Hematopoietic multipotent progenitor cell treated with erythropoietin and hydrocortisone succinate and interleukin-3 and kit ligand, for 8 days (in vitro differentiated cells): ENCODE measurements at places on chromosomes 13 and 19.

DNA sequence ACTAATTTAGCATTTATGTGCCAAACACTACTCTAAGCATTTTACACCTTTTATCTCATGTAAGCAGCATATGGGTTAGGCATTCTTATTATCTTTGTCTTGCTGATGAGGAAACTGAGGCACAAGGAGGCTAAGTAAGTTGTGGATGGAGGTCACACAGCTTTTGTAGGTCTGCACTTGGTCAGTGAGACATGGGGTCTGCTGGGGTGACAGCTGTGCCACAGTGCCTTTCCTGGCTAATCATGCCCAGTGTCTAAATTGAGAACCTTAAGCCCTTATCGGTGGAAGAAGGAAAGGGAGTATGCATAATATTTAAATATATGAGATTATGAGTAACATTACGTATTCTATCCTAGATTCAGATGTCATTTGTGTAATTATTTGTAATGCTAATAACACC, 226.2 kb downstream of the GGACT start:
- no peak for DNase-seq

- no peak for DNase-seq
These were observed 591 bp downstream of the DOHH start for GRCh38 chr19:3499738-3500428.

DNA sequence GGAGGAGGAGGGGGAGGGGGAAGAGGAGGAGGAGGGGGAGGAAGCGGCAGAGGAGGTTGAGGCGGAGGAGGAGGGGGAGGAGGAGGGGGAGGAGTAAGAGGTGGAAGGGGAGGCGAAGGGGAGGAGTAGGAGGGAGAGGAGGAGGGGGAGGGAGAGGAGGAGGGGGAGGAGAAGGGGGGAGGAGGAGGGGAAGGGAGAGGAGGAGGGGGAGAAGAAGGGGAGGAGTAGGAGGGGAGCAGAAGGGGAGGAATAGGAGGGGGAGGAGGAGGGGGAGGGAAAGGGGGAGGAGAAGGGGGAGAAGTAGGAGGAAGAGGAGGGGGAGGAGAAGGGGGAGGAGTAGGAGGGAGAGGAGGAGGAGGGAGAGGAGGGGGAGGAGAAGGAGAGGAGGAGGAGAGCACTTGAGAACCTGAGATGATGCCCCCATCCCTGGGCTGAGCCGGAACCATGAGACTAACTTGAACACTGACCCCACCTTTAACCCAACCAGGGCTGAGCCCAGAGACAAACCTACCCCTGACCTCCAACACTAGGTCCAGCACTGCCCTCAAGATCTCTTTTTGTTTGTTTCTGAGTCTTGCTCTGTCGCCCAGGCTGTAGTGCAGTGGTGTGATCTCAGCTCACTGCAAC, 12.6 kb downstream of the ABCA7 start:
- no peak for DNase-seq

- DNase-seq: no peak
These were observed 422 bp downstream of the ZNF71 start for GRCh38 chr19:56595548-56595899.

GRCh38 chr13:43156916-43157315, 133.5 kb downstream of the DNAJC15 start:
- DNase-seq: no peak

DNA sequence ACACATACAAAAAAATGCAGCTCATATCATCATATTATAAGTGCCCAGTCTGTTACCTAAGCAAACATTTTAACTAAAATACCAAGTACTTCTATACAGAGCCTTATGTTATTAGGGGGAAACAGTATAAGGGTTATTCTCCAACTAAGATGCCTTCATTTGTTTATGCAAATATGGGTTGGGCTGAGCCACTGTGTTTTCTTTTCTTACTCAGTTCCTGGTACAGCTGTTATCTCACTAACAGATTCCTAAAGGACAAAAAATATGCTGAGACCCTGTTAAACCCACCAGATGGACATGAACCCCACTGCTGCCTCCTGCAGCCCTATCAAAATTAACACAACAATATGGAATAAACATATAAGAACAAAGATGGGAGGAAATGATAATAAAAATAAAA, 34.5 kb upstream of the SMAD9 start:
- DNase-seq: no peak

GRCh38 chr13:107685876-107686275, 529.5 kb downstream of the LIG4 start:
- DNase-seq: no peak

- no peak for DNase-seq
These were observed 21.1 kb upstream of the FBXO27 start for GRCh38 chr19:39053276-39054090.

GRCh38 chr13:21966014-21966413, 295.1 kb downstream of the FGF9 start:
- DNase-seq: no peak

- DNase-seq: no peak
These were observed 114.9 kb upstream of the SOX1 start for GRCh38 chr13:111952032-111952431.

GRCh38 chr13:59982631-59983382, 180.9 kb downstream of the DIAPH3 start:
- DNase-seq: no peak

DNA sequence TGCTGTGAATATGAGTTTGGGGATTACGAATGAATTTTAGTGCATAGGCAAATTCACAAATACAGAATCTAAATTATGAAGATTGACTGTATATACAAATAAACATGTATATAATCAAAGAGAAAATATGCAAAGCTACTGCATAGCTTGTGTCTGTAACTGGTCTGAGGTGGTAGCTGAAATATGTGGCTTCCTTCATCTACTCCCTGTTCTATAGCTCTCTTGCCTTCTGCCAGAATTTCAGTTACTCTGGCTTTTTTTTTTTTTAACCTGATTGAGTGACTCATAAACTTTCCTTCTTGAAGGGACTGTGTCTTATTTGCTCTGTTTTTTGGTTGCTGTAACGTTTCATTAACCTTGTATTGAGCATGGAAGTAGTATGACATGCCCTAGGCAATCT, 26.6 kb downstream of the DNAJC3 start:
- DNase-seq: no peak

DNA sequence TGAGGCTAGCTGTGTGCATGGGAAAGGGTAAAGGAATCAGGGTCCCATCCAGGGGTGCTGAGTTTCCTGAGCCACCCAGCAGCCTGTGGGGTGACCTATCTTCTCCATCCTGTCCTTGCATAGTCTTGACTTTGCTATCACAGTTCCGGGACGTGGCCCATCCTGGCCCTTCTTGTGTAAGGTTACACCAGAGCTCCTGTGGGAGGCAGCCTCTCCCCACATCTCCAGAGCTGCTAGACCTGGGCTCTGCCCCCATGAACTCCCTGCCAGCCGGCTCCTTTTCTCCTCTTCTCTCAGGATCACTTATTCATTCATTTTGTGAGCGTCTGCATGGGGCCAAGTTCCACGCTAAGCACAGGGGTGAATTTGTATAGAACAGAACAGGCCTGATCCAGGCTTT, 238.9 kb downstream of the TSHZ3 start:
- DNase-seq: no peak
